Ovary (tissue), 10 donors: ENCODE measurements at places on chromosomes 2 and 18. TPM values are rescaled to one million over a fixed set of nuclear protein-coding genes. Genes with fewer than 3 reads are reported as not detected.

The EGR4 gene
- total RNA-seq, result not detected

The EMILIN2 gene
- total RNA-seq, result 34.3 TPM

The LAMA1 gene
- total RNA-seq, result 5.4 TPM

The PIAS2 gene
- total RNA-seq, result 34.4 TPM

The PLEKHH2 gene
- total RNA-seq, result 26.4 TPM

DNA sequence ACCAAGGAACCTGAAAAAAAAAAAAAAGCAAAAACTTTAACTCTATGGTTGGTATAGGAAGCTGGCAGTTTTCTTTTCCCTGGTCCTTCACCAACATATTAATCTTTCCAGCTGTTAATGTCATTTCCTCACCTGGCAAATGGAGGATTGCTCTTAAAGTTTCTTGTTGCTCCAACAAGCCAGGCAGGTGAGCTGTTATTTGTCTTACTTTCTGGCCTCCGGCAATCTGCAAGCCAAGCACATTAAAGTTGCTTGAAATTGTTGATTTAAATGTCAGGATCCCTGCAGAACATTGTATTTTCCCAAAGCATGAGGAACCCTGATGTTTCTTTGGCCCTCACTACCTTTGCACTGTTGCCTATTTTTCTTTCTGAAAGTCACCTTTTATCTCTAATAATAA lies 664.9 kb downstream of the METTL4 start:
- no peaks in the 10 kb centered on the region for H3K4me1 ChIP-seq
- no peak overlapping the region for H3K27ac ChIP-seq
- no peaks in the 10 kb centered on the region for H3K27me3 ChIP-seq
- H3K4me3 ChIP-seq, result no peak overlapping the region
- no peaks in the 10 kb centered on the region for H3K36me3 ChIP-seq
- no peak for DNase-seq

GRCh38 chr2:231648579-231649174 lies 56.0 kb downstream of the TEX44 start:
- H3K4me1 ChIP-seq, result no peaks in the 10 kb centered on the region
- no peak overlapping the region for H3K27ac ChIP-seq
- H3K27me3 ChIP-seq, result no peaks in the 10 kb centered on the region
- H3K36me3 ChIP-seq, result no peaks in the 10 kb centered on the region

DNA sequence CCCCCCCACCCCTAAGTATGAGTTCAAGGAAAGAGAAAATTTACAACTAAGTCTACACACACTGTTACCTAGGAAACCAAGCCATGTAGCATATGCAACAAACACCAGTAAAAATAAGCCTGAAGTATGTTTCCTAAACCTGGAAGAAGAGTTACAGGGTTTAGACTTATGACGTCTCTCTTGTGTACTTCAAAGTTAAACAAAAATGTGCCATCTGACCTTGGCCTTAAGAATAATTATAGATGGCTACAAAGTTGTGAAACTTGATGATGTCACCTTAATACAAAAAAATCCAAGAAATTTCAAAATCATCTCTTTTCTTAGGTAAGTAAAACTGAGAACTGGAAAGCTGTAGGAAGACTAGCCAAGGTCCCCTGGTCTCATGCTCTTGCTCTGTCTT lies 297.6 kb upstream of the NRXN1 start:
- no peaks in the 10 kb centered on the region for H3K36me3 ChIP-seq
- H3K4me3 ChIP-seq, result no peak overlapping the region
- H3K27me3 ChIP-seq, result no peaks in the 10 kb centered on the region
- H3K4me1 ChIP-seq, result no peaks in the 10 kb centered on the region

DNA sequence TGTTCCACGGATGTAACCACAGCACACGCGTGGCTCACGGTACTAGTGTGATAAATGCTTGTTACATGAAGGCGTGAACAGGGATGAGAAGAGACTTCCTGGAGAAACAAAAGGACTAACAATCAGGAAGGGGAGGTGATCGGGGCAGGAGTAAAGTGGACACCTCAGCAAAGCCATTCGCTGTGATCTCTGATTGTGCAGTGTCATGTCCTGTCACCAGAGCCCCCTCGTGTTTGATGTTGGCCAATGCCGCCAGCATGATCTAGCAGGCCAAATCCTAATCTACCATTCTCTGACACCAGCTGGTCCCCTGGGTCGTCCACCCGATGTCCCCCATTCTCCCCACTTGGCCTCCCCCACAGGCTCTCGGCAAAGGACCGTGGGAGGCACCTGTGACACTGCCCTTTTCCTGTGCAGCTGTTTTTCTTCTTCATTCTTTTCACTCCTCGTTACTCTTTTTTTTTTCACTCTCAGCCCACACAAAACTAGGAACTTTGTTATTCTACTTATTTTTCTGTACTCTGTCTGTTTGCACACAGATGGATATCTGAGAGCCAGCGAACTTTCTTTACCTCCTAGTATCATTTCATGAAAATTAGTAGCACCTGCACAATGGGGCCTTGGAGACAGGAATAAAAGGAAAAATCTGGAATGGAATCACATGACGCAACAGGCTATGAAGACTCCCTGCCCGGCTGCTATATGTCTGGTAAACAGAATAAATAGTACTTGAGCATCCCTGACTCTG lies 146.8 kb downstream of the TGIF1 start:
- no peak for DNase-seq
- H3K4me3 ChIP-seq, result peak overlapping the region; percentile 12
- H3K27me3 ChIP-seq, result no peaks in the 10 kb centered on the region
- peaks cover 14% of the 10 kb centered on the region for H3K4me1 ChIP-seq
- peak overlapping the region; percentile 59 for H3K27ac ChIP-seq
- H3K36me3 ChIP-seq, result no peaks in the 10 kb centered on the region

DNA sequence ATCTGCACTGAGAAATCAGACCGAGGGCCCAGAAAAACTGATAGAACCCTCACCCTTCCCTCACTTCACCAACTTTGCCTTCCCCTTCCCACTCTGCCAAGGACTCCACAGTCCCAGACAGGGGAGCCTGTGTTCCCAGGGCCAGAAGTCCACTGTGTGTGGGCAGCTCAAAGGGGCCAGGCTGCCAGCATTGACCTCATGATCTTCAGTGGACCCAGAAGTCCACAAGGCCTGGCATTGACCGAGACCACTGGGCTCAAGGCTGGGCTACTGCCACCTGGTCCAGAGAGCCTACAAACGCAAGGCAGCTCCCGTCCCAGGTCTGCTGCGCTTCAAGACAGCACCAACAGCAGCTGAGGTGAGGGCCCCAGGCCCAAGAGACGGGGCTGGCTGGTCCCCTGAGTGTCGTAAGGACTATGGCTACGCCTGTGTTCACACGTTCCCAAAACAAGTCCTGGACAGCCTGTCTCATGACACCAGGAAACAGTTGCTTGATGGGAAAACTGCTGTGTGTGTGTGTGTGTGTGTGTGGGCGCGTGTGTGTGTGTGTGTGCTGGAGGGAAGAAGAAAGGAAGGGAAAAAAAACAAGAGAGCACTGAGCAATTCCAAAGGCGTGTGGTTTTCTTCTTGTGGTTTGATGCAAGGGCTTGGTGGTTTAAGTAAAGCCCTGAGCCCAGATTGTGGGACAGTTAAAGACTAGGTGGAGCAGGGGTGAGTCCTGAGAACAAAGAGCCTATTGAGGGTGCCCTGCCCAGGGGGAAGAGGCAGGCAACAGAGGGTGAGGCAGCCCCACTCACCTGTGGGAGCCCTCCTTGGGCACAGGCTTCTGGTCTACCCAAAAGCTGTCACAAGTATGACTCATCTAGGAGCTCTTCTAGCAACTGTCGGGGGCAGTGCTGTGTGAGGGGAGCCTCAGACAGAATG lies 46.6 kb upstream of the ZBTB7C start:
- peaks cover 9% of the 10 kb centered on the region for H3K4me1 ChIP-seq
- no peak for DNase-seq
- H3K4me3 ChIP-seq, result no peak overlapping the region
- no peaks in the 10 kb centered on the region for H3K27me3 ChIP-seq

GRCh38 chr2:84885111-84885510 lies 4.2 kb upstream of the TRABD2A start:
- DNase-seq, result peak; percentile 50
- no peaks in the 10 kb centered on the region for H3K27me3 ChIP-seq
- H3K36me3 ChIP-seq, result no peaks in the 10 kb centered on the region
- peaks cover 14% of the 10 kb centered on the region for H3K4me1 ChIP-seq
- H3K27ac ChIP-seq, result peak overlapping the region; percentile 21

DNA sequence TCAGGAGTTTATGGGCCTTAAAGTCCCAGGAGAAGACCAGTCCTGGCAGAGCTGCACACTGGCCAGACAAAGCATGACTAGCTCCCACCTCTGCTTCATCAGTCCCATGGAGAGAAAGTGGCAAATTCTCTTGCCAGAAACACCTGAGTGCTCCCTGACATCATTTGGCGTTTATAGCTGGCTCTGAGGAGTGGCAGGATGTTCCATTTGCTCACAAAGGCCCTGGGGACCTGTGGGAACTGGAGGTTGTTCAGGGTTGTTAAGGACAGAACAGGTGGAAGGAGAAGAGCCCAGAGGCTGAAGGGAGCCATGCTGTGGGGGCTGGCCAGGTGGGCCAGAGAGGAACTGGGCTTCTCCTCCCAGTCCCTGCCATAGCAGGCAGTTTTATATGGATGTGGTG lies 56.1 kb downstream of the RPL37A start:
- no peak overlapping the region for H3K4me3 ChIP-seq
- no peaks in the 10 kb centered on the region for H3K36me3 ChIP-seq
- DNase-seq, result no peak
- no peak overlapping the region for H3K27ac ChIP-seq

- H3K27me3 ChIP-seq, result no peaks in the 10 kb centered on the region
- peak; percentile 77 for DNase-seq
- H3K36me3 ChIP-seq, result no peaks in the 10 kb centered on the region
- peaks cover 3% of the 10 kb centered on the region for H3K4me1 ChIP-seq
Observed at GRCh38 chr2:106575955-106576354, 88.8 kb downstream of the CD8B2 start.

DNA sequence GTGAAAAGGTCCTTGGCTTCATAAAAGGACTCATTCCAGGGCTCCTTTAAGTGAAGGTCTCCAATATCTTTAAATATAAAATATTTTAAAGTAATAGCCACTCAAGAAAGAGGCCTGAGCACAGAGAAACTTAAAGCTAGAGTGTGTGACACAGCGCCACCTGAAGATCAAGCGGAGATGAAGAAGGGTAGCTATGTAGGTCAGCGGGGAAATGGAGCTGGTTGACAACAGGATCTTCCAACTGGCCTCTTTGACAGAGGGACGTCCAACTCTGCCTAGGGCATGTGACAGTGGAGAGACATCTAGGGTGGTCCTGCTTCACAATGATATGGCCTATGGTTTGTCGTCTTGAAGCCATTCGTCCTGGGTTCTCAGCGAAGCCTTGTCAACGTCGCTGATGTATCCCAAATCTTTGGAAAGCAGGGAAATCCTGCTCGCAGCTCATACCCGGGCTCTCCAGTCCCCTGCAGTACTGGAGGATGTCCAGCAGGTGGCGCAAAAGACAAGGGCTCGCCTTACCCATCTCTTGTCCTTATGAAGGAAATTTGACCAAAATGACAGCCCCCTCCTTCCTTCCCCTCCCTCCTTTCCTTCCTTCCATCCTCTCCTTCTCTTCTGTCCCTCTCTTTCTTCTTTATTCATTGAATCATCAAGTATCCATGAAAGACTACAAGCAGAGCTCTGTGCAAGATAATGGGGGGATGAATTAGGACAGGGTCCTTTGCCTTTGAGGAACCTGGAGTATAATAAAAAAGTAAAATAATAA lies 59.6 kb downstream of the LONRF2 start:
- no peaks in the 10 kb centered on the region for H3K36me3 ChIP-seq
- no peaks in the 10 kb centered on the region for H3K4me1 ChIP-seq
- no peak overlapping the region for H3K4me3 ChIP-seq
- H3K27ac ChIP-seq, result no peak overlapping the region

DNA sequence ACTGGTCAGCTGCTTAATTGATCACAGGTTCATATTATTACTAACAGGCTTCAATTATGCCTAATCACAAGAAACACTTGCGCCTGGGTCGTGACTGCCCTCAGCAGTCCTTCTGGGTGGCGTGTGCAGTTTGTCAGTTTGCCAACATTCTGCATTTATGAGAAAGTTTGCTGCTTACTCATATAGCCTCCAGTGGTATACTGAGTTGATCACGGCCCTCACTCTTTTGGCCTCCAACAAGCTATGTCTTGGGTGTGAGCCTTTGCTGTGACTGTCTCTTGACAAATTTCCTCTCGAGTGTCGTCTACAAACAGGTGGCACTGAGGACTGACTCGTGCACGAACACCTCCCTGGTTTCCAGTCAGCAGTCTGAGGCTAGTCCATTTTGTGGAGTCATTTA lies 27.3 kb downstream of the DCDC2C start:
- H3K4me3 ChIP-seq, result no peak overlapping the region
- no peak for DNase-seq
